ENCODE measurements at places on chromosomes 7 and 10.

DNA sequence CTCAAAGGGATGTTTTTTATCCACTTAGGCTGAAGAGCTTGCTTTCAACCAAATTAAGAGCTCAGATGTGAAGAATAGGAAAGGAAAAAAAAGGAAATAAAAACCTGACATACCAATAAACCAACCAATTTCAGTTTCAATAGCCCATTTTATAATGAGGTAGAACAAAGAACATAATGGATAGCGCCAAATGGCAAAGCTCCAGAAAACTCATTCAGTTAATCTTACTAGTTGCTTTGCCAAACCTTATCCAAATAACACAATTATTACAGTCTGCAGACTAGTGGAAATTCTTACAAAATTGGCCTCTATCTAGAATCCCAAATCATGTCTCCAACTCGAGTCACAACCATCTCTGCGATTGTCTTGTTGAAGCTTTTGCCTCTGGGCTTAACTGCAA is 337.0 kb downstream of the CRPPA start:
- no peak for DNase-seq

GRCh38 chr7:15248514-15248913 is 313.3 kb downstream of the AGMO start:
- DNase-seq: no peak

- DNase-seq: no peak
These were observed 11.7 kb downstream of the TMEM254 start for GRCh38 chr10:80090121-80090520.

DNA sequence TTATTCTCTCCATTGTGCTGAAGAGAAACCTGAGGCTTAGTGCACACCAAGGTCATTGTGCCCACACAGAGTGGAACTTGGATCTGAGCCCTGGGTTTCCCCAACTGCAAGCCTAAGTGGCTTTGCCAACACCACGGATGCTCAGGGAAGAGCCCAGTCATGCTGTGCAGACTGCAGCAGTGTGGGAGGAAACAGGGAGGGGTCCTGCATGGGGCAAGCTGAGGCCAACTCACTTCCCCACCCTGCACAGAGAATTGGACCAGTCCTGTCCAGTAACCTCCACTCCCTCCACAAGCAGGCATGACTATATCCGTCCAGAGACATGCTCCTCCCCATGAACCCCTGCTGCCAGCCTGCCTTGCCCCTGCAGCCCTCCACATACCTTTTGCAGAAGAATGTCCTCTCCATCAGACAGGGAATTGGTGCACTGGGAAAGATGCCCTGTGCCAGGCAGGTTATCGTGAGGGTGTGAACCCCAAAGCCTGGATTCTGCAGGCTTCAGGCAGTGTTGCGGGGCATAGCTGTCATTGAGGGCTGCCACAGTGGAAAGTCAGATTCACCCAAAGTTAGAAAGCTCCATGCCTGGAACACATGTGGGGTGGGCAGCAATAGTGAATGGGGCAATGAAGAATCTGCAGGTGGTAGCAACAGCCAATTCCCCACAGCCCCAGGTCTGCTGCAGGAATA is 44.9 kb downstream of the DRGX start:
- no peak for DNase-seq

GRCh38 chr10:110918269-110918642 is 724 bp downstream of the BBIP1 start:
- DNase-seq: peak; percentile 73

Data from omental fat pad (tissue), 4 donors.